ENCODE measurements at places on chromosomes 1 and 21.

DNA sequence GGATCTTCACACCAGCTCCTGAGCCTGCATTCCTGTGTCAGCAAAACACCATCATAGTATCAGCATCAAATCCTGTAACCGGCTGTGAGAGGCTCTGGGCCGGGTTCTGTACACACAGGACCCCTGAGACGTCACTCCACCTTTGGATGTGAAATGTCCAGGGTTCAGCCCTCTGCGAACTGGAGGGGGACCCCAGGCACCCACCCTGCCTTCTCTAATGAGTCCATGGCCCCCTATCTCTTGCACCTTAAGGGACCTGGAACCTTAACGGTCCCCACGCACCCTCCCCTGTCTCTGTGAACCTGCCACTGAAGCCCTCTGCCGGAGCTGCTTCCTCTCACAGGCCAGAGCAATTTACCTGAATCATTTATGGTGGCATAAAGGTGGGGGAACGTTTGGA is 257.8 kb downstream of the NPHP4 start:
- H3K27me3 ChIP-seq, result peaks cover 10% of the 10 kb centered on the region
- peaks cover 1% of the 10 kb centered on the region for H3K36me3 ChIP-seq
- H3K27ac ChIP-seq, result no peak overlapping the region
- DNase-seq, result no peak

- no peak overlapping the region for H3K27ac ChIP-seq
- no peaks in the 10 kb centered on the region for H3K4me1 ChIP-seq
- DNase-seq, result no peak
- H3K36me3 ChIP-seq, result no peaks in the 10 kb centered on the region
Measured at GRCh38 chr1:186655876-186656275, 24.3 kb downstream of the PTGS2 start.

DNA sequence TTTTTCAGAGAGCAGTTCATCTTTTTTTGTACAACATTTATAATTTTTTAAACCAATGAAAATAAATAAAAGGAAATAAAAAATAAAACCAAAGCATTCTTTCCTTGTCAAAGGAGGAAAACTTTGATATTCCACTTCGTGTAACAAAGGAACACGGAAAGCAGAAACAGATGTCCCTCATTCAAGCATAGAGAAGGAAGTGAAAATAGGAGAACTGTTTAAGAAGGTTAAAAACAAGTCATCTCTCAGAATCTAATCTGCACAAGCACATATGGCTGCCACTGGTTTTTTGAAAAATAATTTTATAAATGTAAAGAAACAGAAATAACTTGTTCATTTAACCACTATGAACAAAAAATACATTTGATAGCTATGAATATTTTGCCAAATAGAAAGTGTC is 35.9 kb upstream of the ZNF644 start:
- no peak overlapping the region for H3K27ac ChIP-seq
- no peaks in the 10 kb centered on the region for H3K36me3 ChIP-seq
- no peak for DNase-seq
- no peak overlapping the region for H3K4me3 ChIP-seq
- peaks cover 18% of the 10 kb centered on the region for H3K27me3 ChIP-seq
- no peaks in the 10 kb centered on the region for H3K4me1 ChIP-seq

DNA sequence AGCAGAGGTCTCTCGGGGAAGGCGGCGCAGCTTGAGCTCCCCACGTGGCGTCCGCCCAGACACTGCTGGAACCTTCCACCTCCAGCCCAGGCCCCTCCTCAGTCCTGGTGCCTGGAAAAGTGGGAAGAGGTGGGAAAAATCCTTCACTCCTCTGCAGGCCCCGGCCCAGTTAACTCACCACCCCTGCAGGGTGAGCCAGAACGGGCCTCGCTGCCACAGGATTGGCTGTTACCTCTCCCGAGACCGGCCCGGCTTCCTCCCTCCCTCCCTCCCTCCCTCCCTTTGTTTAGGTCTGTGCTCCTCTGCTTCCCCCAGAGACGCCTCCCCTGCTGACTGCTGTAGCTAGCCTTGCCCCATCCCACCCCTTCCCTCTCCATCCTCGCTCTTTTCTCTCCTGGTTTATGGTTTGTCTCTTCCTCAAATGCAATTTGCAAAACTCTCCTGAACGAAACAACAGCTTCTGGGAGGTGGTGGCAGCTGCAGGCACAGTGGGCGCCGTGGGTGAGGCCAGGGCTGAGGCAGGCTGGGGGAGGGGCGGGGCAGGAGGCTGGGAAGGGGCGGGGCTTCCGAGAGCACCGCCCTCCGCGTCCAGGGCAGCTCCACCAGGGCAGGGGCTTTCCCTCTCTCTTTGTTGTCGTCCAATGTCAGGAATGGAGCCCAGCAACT is 6.5 kb downstream of the CAPN9 start:
- no peak for DNase-seq
- no peaks in the 10 kb centered on the region for H3K36me3 ChIP-seq
- no peaks in the 10 kb centered on the region for H3K4me1 ChIP-seq
- H3K4me3 ChIP-seq, result no peak overlapping the region
- peaks cover 25% of the 10 kb centered on the region for H3K27me3 ChIP-seq

- H3K36me3 ChIP-seq, result no peaks in the 10 kb centered on the region
- DNase-seq, result no peak
- peaks cover 74% of the 10 kb centered on the region for H3K27me3 ChIP-seq
- H3K4me1 ChIP-seq, result peaks cover 13% of the 10 kb centered on the region
- H3K27ac ChIP-seq, result no peak overlapping the region
- no peak overlapping the region for H3K4me3 ChIP-seq
Measured at GRCh38 chr1:156682166-156682890, 5.1 kb upstream of the NES start.

- no peaks in the 10 kb centered on the region for H3K4me1 ChIP-seq
- H3K27ac ChIP-seq, result no peak overlapping the region
- H3K27me3 ChIP-seq, result no peaks in the 10 kb centered on the region
Measured at GRCh38 chr1:241336335-241336734, 20.7 kb downstream of the RGS7 start.

DNA sequence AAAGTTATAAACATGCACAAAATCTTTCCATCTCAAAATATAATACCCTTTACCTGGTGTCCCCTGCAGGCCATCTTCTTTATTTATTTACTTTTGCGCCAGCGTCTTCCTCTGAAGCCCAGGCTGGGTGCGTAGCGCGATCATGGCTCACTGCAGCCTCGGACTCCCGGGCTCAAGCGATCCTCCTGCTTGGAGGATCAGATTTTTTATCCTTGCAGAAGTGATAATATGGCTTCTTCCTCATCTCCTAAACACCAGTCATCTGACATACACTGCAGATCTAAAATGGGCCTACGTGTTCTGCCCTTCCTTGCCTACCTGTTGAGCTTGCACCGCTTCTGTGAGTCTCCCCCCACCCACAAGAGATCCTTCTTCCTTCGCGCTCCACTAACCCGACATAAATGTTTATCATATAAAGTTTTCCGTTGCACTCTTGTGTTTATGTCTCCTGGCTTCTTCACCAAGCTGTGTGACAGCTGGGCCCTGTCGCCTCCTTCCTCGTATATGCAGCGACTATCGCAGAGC is 506 bp upstream of the SRP9 start:
- H3K27ac ChIP-seq, result no peak overlapping the region
- no peak overlapping the region for H3K4me3 ChIP-seq
- no peaks in the 10 kb centered on the region for H3K27me3 ChIP-seq
- H3K36me3 ChIP-seq, result peaks cover 14% of the 10 kb centered on the region

DNA sequence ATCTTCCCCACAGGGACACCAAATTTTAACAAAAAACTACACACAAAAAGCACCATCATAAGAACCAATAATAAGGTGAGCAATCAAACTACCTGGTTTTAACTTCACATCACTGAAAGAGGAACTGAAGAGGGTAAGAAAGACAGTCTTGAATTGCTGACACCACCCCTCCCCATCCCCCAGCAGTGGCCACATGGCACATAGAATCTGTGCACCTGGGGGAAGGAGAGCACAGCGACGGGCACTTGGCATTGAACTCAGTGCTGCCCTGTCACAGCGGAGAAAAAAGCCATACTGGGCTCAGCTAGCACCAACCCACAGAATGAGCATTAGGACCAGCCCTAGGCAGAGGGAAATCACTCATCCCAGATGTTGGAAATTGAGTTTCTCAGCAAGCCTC is 640.0 kb upstream of the ADGRL2 start:
- H3K36me3 ChIP-seq, result no peaks in the 10 kb centered on the region
- H3K27me3 ChIP-seq, result no peaks in the 10 kb centered on the region
- no peaks in the 10 kb centered on the region for H3K4me1 ChIP-seq
- H3K27ac ChIP-seq, result no peak overlapping the region

GRCh38 chr1:85224295-85224694 is 23.5 kb upstream of the SYDE2 start:
- no peak overlapping the region for H3K27ac ChIP-seq
- no peak for DNase-seq
- no peaks in the 10 kb centered on the region for H3K36me3 ChIP-seq
- H3K4me1 ChIP-seq, result no peaks in the 10 kb centered on the region
